ENCODE measurements at places on chromosomes 3 and 15. TPM values are rescaled to one million over a fixed set of nuclear protein-coding genes. Genes with fewer than 3 reads are reported as not detected.

WHAMM gene
- 7.4 TPM for total RNA-seq

TRPC1 gene
- total RNA-seq: 7.8 TPM

NEDD4 gene
- 37.0 TPM for total RNA-seq

SCG5 gene
- 5.6 TPM for total RNA-seq

DNA sequence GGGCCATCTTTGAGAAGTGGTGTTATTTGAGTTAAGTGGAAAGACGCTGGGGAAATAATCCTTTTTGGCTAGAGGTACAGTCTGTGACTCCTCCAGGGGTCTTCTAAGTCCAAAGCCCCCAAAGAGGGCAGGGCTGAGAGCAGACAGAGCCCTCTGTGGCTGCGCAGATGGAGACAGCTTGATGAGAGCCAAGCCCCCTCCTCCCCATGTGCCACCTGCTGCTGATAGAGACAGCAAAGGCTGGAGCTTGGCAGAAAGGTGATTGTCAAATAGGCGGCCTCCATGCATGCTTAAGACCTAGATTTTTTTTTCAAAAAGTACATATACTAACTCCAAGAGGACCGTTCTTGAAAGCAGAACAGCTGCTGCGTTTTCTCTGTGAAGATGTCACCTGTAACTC, 72.4 kb downstream of the CRYGS start:
- DNase-seq: no peak

GRCh38 chr15:60392986-60393790, 4.6 kb downstream of the ANXA2 start:
- DNase-seq: peak; percentile 99

DNA sequence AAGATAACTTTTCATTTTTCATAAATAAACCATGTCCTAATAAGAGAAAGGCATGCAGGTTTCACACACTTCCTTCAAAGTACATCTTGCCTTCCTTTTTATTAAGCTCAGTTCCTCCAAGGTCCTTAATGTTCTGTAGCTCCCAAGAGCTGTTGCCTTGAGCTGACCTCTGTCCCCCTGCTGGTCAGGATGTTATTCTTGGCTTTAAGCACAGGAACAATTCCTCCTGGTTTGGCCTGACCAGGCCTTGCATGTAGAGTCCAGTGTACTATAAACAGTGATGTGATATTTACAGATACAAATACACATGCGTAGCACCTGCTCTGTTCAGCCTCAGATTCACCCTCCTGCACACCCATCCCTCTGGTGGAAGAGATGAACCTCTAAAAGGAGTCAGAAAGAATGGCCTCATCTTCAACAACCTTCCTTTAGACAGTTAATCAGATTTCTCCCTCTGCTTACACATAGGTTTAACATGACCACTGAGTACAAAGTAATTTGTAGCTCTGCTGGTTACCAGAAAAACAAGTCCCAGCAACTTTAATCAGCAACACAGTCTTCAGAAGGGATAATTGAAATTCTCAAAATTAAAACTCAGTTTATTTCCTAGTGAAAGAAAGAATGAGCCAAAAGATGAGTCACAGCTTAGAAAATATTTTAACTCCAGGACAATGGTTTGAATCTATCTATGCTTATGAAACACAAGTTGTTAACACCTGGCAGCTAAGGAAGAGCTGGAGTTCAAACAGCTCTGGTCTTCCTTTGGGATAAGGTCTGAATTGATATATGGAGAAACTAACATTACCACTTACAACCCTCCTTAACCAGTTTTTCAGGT, 46.5 kb downstream of the PTPN9 start:
- peak; percentile 54 for DNase-seq

DNA sequence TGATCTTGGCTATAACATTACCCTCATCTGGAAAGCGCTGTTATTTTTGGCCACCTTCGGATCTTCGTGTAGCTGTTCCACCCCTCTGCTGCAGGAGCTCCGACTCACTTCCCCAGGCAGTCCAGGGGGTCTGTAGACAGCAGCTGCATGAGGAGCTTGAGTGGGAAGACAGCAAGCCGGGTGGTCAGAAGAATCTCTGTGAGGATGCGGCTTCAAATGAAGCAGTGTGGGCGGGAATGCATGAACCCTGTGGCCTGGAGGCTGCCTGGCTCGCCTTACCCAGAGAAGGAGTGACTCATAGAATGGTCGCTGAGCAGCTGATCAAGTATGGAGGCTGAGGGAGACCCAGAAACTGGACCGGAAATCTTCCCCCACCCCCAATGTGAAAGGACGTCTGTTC, 45.2 kb upstream of the NR2F2 start:
- DNase-seq: peak; percentile 53

DNA sequence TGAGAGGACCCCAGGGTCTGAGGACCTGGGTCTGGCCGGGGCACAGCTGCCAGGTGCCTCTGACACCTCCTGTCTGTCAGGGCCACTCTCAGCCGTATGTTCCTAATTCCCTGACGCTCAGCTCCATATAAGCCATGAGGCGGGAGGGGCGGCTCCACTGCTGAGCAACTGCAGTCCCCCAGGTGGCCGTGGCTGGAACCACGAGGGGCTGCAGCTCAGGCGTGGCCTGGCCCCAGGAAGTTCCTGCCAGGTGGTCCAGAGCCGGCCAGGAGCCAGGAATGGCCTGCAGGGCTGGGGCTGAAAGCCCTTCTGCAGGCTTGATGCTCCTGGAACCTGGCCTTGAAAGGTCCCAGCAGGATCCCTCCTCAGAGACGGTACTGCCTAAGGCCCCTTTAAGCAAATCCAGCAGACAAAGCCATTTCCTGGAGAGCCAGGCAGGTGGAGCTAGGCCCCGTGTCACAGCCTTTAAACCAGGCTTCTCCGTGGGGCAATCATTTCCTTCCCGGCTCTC, 118.0 kb downstream of the CHSY1 start:
- no peak for DNase-seq

- DNase-seq: no peak
Observed at GRCh38 chr15:38688761-38689160, 124.1 kb upstream of the RASGRP1 start.

GRCh38 chr15:60835974-60836373, 357.0 kb upstream of the ICE2 start:
- peak; percentile 73 for DNase-seq

- DNase-seq: peak; percentile 27
Observed at GRCh38 chr15:38217191-38217595, 35.4 kb upstream of the SPRED1 start.

- DNase-seq: no peak
Observed at GRCh38 chr3:193821151-193821668, 228.2 kb downstream of the OPA1 start.

DNA sequence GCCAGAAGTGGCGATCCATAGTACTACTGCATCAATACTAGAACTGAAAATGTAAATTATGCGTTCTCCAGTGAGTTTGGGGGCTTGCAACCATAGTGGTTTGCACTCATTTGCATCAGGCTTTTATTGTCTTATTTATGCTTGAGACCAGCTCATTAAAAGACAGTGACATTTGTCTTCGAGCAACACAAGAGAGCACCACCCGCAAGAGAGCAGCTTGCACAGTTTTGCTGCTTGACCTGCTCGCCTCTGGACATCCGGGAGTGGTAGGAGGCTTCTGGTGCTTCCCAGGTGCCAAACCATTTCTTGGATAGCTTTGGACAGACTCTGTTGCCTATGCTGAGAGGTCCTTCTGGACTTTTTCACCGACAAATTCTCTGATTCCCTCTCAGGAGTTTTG, 294.6 kb downstream of the MEX3B start:
- DNase-seq: no peak

DNA sequence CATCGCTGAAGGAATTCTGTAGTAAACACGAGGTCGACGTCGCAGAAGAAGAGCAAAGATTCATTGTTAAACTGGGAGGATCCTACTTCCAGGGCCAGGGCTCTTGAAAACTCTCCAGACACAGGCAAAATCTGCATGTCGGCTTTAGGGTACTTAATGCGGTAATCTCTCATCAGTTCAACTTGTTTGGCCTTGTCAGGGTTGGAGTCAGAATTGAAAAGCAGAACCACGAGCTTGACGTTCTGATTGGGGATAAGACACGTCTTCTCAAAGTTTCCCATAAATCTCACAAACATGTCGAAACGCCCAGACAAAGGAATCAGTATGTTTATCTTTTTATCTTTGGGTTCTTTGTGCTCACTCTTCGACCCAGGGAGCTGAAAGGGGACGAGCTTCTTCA, 74.0 kb downstream of the CHSY1 start:
- no peak for DNase-seq

GRCh38 chr3:57274845-57275244, 17.6 kb downstream of the ASB14 start:
- DNase-seq: no peak

DNA sequence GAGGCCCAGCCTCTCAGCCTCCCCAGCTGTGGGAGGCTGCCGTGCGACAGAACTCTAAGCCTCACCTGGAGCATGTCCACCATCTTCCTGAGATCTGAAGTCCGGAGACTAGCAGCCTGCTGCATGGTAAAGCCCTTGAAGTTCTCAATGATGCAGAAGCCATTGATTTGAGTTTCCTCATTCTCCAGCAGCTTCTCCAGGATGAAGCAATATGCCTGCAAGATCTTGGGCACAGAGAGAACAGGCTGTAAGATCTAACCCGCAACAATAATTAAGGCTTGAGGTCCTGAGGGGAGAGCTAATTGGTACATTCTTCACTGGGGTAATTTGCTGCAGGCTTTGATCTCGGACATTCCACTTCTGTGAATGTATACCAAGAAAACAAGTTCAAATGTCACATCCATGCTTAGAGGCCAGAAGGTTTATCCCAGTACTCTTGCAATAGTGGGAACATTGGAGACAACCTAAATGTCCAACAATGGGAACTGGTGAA, 9.7 kb downstream of the RLBP1 start:
- DNase-seq: no peak

DNA sequence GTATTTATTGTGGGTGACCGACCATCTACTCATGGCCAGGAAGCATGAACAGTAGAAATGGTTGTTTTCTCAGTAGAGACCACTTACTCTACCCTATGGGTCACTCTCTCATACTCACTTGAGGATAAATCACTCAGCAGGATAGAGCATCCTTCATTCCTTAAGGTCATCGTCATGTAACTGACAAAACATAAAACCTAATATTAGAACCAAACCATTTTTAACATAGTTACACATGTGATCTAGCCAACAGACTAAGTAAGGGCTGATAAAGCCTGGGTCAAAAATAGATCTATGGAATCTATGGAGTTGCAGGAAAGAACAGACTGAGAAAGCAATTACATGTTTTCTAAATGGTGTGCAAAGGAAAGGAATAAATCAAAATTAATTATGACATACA, 769.1 kb downstream of the NTRK3 start:
- peak; percentile 3 for DNase-seq

GRCh38 chr3:195543500-195544229, 540 bp upstream of the PPP1R2 start:
- DNase-seq: no peak

- DNase-seq: no peak
Observed at GRCh38 chr15:94555841-94556519, 324.6 kb downstream of the MCTP2 start.

DNA sequence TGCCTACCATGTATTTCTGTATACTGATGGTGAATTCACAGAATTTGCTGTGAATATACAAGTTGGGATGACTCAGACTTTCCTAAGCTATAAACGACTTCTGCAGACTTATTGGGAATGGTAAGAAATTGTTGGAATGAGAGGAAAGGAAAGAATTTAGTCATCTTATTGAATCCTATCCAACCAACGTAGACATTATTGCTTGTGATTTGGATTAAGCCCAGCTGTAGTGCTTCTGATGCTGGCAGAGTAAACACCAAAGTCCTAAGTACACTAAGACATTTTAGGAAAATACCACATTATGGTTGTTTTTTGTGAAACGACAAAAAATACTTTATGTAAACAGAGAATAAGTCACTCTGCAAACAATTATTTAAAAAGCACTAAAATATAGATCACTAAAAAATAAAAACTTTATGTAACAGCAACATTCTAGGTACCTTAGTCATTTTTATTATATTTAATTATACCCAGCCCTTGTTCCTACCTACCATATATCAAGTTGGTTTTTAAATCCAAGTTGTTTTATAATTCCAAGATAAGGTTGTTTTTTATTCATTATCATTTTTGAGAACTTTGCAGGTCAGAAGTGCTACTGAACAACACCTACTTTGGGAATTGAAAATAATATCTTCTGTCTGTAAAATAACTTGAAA, 99.2 kb upstream of the MLF1 start:
- peak; percentile 91 for DNase-seq

DNA sequence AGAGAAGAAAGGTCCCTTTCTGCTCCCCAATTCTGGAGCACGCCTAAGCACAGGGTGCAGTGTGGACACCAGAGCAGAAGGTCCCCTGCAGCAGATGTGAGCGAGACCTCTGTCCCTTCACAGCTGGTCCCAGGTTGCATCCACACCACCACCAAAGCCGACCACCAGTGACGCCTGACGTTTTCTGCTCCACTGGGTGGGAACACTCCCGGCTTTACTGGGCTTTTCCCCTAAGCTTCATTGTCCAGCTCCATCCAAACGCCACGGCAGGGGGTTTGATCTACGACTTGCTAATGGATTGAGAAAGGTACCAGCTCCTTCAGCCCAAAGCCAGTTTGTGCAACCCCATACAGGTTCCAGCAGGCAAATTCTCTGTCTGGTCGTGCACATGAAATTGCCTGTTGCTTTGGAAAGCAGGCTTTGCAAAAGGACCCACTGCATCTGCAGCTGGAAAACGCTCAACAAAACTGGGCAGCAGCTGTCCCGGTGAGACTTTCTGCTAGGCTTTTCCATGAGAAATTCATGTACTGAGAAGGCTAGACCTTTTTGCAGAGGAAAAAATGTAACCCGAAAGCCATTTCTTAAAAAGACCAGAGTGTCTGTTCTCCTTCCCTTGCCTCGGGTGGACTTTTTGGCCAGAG, 31.1 kb downstream of the ADAMTS17 start:
- DNase-seq: no peak

DNA sequence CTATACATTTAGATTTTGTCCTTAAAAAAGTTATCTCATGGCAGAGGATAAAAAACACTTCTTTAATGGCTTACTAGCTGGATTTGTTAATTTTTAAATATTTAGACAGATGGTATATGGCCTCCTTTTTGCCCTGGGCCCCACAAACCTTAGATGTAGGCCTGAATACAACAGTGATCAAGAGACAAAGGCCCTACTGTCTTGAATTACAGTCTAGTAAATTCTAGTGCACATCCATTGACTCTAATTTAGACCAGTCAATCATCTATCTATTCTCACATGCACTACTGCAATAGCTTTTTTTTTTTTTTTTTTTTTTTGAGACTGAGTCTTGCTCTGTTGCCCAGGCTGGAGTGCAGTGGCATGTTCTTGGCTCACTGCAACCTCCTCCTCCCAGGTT, 452.8 kb downstream of the FHIT start:
- DNase-seq: no peak

All from HFFc6 (cell line).